Kasumi-1 (cell line): ENCODE measurements at places on chromosomes 1 and 21.
A peak's percentile ranks its signal among the peaks of the same experiment; 100 is the strongest.

DNA sequence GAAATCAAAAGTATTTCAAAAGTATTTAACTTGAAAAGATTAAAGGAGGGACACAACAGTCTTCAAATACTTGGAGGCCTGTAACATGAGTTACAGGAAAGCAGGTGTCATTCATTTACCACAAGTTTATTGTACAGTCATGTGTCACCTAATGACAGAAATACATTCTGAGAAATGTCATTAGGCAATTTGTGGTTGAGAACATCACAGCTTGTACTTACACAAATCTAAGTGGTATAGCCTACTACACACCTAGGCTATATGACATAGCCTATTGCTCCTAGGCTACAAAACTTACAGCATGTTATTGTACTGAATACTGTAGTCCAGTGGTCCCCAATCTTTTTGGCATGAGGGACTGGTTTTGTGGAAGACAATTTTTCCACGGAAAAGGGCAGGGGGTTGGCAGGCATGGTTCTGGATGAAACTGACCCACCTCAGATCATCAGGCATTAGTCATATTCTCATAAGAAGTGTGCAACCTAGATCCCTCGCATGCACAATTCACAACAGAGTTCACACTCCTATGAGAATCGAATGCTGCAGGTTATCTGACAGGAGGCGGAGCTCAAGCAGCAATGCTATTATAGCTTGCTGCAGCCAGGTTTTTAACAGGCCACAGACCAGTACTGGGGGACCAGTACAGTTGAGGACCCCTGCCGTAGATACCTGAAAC lies 25.0 kb upstream of the PHTF1 start:
- no peak for DNase-seq

DNA sequence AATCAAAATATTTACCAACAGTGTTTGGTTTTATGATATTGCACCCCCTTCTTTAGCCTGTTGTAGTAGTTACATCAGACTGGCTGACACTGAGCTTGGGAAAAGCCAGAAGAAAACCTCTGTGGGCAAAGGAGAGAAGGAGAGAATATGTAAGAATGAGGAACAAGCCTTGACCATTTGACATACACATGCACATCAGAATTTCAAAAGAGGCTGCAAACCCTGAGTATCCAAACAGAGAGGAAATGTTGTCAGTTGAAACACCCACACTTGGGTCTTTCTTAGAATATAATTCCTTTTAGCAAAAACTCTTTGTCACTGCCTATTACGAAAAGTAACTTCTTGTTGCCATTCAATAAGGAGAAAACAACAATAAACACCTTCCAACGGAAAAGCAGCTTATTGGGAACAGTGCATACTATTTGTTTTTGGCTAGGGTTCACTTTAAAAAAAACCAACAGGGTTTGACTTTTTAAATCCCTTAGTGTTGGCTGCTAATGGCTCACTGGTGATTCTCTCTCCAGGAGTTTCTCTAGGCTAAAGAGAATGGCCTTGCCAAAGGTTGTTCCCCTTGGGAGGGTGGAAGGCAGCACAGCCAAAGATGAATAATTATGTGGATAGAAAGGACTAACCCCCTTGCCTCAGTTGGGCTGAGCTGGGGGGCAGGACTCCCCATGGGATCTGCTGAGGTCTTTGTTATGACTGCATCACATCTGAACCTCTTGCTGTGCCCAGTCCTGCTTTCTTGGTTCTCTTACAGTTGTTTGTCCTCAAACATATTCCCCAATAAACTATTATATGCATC lies 48.9 kb downstream of the GORAB start:
- peak; percentile 33 for DNase-seq

GRCh38 chr1:22323846-22324504 lies 127.7 kb upstream of the ZBTB40 start:
- DNase-seq, result no peak

- peak; percentile 48 for DNase-seq
These were observed at the start of gene THEMIS2 for GRCh38 chr1:27872059-27872801. THEMIS2 (plus strand) TSS chr1:27872544; CDS start chr1:27872572, 28 bp downstream.

GRCh38 chr1:25128121-25128621 lies 104.1 kb downstream of the SYF2 start:
- no peak for DNase-seq

DNA sequence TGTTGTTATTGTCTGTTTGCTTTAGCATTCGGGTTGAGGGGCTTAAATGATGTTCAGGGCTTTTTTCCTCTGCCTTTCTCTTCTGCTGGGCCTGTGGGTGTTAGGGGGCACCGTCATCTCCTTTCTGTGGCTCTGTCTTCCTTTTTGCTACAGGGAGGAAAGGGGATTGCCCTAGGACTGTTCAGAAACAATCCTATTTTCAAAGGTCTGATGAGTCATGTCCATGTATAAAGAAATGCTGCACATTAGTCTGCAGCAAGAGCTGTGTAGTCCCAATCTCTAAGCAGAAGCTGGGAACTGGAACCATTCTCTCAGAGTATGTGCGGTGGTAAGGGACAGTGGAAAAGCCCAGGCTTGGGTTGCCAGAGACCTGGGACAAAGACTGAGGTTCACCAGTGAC lies 462.3 kb downstream of the OMA1 start:
- no peak for DNase-seq

GRCh38 chr1:226949401-226949800 lies 9.3 kb downstream of the COQ8A start:
- DNase-seq, result no peak

- no peak for DNase-seq
These were observed 717.2 kb downstream of the NCAM2 start for GRCh38 chr21:21715266-21715969.

- DNase-seq, result no peak
These were observed 56.7 kb upstream of the PUM1 start for GRCh38 chr1:31122101-31122735.

DNA sequence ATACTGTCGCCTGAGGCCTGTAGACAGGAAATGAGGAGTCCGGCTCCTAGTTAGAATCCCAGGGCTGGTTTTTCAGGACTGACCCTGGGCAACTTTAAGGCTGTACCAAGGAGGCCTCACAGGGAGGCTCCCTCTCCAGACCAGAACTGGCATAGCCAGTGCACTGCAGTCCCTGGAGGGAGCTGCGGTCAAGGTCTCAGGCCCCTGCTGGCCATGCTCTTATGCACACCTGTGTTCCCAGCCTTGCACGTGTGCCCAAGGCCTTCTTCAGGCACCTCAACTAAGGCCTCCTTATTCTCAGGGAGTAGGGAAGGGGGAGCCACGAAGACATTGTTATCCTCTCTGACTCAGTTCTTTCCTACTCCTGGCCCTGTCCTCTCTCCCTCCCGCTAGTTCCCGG lies 22.0 kb upstream of the IFNAR1 start:
- no peak for DNase-seq

- no peak for DNase-seq
These were observed 534 bp upstream of the WRAP73 start for GRCh38 chr1:3650248-3651025.

DNA sequence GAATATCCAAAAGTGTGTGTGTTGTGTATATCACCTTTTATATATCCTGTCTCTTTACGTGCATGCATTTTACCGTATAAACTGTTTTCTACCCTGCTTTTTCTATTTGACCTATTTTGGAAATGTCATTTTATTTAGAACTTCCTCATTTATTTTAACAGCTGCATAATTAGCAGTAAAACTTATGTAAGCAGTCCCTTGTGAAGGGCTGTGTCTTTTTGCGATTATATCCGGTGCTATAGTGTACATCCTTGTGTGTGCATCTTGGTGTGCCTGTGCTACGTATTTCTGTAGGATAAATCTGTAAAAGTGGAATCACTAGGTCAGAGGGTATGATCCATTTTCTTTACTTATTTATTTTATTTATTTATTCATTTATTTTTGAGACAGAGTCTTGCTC lies 7.2 kb downstream of the LGALS8 start:
- DNase-seq, result peak; percentile 21

GRCh38 chr1:228084797-228085196 lies 2.3 kb downstream of the ARF1 start:
- no peak for DNase-seq

DNA sequence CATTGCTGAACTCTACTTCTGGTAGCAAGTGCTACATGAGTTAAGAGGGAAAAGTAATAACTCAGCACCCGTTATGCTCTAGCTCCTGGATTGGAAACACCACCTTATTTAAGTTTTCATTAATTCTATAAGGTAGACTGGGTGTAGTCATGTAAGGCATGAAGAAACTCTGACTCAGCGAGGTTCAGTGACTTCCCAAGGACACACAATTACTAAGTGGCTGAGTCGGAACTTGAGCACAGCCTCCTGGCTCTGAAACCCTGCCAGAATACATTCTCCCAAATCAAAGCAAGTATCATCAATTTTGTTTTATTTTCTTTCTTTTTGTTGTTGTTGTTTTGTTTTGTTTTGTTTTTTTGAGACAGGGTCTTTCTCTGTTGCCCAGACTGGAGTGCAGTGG lies 29.1 kb upstream of the SCCPDH start:
- DNase-seq, result no peak

GRCh38 chr21:44499211-44499560 lies 40.8 kb downstream of the KRTAP10-1 start:
- no peak for DNase-seq

DNA sequence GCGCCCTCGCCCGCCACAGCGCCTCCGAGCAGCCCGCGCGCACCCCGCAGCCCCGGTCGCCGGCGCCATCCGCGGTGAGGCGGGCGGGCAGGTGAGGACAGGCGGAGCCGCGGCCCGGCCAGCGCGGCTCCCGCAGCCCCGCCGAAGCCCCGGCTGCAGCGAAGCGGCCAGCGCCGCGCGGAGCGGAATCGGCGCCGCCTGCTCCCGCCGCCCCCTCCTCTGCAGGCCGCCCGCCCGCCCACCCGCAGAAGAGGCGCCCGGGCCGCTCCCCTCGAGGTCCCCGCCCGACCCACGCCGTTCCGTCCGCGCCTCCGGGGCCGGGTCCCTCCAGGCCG lies 1.3 kb downstream of the PRDM16 start:
- no peak for DNase-seq

DNA sequence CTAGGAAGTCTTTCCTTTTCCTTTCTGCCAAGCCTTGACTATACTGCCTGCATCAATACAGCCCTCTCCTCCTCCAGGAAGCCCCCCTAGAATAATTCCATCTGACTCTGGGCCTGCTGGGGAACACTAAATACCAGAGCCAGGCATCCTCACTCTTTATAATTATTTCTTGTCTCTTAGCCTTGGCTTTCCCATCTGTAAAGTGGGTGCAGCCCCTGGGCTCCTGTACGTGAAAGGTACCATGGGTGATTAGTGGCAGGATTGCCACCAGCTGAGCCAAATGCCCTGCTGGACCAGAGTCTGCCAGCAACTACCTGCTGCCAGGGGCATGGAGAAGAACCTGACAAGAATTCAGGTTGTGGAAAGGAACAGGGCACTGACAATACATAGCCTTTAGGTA lies 58.7 kb downstream of the LGR6 start:
- DNase-seq, result no peak

- no peak for DNase-seq
These were observed 2.9 kb upstream of the OLIG1 start for GRCh38 chr21:33067043-33067442.

DNA sequence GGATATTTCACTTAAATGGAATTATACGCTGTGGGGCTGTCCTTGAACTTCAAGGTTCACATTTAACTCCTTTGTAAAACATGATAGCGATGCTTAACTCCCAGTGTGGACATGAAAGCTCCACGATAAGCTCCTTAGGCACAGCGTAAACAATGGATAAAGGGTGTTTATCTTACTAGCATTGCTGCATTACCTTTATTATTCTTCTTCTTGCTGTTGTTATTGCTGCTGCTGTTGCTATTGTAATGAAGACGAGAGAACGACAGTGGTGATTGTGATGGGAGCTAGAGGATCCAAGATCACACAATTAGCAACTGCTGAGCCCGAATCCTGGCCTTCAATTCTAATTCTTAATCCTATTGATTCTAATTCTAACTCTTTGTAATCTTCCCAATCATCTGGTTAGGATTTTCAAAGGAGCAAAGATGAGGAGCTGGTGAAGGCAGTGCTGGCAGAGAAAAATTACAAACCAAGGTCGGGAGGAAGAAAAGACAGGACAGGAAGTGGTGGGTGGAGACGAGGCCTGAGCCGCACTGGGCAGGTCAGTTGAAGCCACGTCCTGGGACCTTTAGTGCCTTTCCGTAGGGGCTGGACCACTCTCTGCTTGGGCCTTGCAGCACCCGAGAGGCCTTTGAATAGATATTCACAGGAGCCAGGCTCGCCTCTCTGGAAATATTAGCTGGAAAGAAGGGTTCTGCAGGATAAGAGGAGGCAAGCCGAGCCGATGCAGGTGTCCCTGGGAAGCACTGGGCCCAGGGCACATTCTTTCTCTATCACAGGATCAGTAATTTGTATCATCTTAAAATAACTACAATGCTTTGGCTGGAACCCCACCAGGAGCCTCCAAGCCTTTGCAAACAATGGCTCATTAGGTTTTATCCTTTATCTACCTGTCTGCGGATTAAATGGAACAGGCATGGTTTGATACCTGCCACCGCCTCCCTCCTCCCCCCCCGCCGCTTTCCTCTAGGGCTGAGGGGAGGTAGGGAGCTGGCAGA lies 571.6 kb downstream of the AJAP1 start:
- DNase-seq, result no peak

- DNase-seq, result no peak
These were observed 612.2 kb upstream of the USP24 start for GRCh38 chr1:55827350-55827749.

DNA sequence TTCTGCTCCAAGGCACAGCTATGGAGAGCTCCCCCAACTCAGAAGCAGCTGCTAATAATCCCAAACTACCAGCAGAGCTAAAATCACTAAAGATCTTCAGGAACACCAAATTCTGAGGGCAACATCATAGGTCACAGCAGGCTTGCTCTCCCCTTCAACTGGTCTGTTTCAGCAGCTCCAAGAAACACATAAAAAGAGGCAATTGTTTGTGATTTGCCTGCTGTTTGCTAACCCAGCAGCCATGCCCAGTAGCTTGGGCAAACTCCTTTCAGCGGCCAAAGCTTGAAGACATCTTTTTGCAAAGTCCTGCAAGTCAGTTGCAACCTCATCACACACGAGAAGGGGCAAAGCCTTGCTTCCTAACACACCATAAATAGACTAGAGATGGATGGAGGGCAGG lies 8.9 kb downstream of the ERI3 start:
- no peak for DNase-seq

GRCh38 chr1:13581446-13581845 lies 2.2 kb upstream of the PDPN start:
- no peak for DNase-seq

DNA sequence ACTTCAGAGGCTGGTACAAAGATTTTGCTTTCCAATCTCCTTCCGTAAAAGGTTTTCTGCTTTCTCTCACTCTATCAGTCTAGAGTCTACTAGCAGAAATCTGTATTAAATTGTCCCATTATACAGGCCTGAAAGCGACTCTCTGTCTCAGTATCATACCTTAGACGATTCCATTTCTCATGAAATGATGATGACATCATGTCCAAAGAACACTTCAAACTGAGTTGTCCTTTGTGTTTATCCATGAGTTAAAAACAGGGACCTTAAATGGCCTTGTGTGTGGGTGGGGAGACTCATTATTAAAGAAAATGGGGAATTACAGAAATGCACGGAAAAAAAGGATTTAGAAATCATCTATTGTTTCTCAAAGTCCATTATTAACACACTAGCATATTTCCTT lies 21.0 kb upstream of the SLC44A3 start:
- no peak for DNase-seq

- DNase-seq, result no peak
These were observed 493.0 kb upstream of the PLXNA2 start for GRCh38 chr1:208737161-208737560.
